ENCODE measurements at places on chromosomes 5 and 9. TPM values are rescaled to one million over a fixed set of nuclear protein-coding genes. Genes with fewer than 3 reads are reported as not detected.
A peak's percentile ranks its signal among the peaks of the same experiment; 100 is the strongest.

DNA sequence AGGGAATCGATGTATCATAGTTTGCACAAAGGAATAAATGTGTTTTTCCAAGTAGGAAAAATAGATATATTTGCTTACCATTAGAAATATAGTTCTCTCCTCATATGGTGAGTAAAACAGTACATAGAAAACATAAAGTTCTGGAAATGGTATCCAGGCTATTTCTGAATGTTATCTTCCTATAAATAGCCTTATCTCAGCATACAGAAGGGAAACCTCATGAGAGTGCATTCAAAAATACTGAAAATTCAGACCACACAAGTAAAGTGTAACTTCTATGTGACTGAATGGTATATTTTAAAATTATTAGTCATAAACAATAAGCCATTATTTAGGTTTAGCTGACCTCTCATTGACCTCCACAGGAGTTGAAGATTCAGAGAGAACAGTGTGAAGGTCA lies 43.5 kb downstream of the MOCS2 start:
- no peaks in the 10 kb centered on the region for H3K4me1 ChIP-seq
- DNase-seq = no peak
- no peak overlapping the region for H3K27ac ChIP-seq
- no peaks in the 10 kb centered on the region for H3K27me3 ChIP-seq

GRCh38 chr9:92608909-92609445 lies 61.0 kb downstream of the IPPK start:
- no peaks in the 10 kb centered on the region for H3K4me1 ChIP-seq
- peak; percentile 61 for DNase-seq
- H3K27me3 ChIP-seq = no peaks in the 10 kb centered on the region
- no peak overlapping the region for H3K4me3 ChIP-seq
- H3K36me3 ChIP-seq = peaks cover 26% of the 10 kb centered on the region

Gene LHX6
- total RNA-seq = 2.8 TPM

Gene PJA2
- 114 TPM for total RNA-seq

GRCh38 chr5:80219391-80219790 lies 36.5 kb downstream of the SERINC5 start:
- no peak overlapping the region for H3K4me3 ChIP-seq
- no peak overlapping the region for H3K27ac ChIP-seq
- no peaks in the 10 kb centered on the region for H3K36me3 ChIP-seq
- no peaks in the 10 kb centered on the region for H3K27me3 ChIP-seq
- H3K4me1 ChIP-seq = peaks cover 47% of the 10 kb centered on the region
- no peak for DNase-seq

- H3K4me1 ChIP-seq = peaks cover 23% of the 10 kb centered on the region
- H3K4me3 ChIP-seq = no peak overlapping the region
- no peak for DNase-seq
- no peaks in the 10 kb centered on the region for H3K27me3 ChIP-seq
- peak overlapping the region; percentile 62 for H3K27ac ChIP-seq
Measured at GRCh38 chr9:108997112-108997511, 16.2 kb downstream of the CTNNAL1 start.
